ENCODE measurements at places on chromosomes 12 and 14. TPM values are rescaled to one million over a fixed set of nuclear protein-coding genes. Genes with fewer than 3 reads are reported as not detected.

DNA sequence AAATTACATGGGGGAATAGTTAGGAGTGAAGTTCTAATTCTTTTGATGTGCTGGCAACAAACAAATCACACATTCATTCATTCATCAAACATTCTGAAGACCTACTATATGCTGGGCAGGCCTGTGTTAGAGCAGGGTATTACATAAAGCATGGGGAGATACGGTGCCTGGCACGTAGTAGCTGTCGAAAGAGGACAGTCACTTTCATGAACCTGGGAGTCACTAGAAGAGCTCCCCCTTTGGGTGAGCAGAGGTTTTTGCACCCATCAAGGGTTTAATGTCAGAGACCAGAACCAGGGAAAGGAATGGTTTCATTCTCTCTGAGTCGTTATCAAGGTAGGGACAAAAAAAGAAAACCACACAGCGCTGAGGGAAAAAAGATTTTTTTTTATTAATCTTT, 10.0 kb downstream of the LHX5 start:
- no peaks in the 10 kb centered on the region for H3K36me3 ChIP-seq
- H3K27me3 ChIP-seq: peaks cover 26% of the 10 kb centered on the region
- H3K4me1 ChIP-seq: no peaks in the 10 kb centered on the region
- H3K4me3 ChIP-seq: no peak overlapping the region
- no peak overlapping the region for H3K27ac ChIP-seq

- H3K27ac ChIP-seq: peak overlapping the region; percentile 49
- peaks cover 44% of the 10 kb centered on the region for H3K4me1 ChIP-seq
- no peaks in the 10 kb centered on the region for H3K27me3 ChIP-seq
- H3K4me3 ChIP-seq: no peak overlapping the region
- DNase-seq: peak; percentile 85
- H3K36me3 ChIP-seq: no peaks in the 10 kb centered on the region
These were observed 210.4 kb upstream of the FAR2 start for GRCh38 chr12:28938581-28939235.

DNA sequence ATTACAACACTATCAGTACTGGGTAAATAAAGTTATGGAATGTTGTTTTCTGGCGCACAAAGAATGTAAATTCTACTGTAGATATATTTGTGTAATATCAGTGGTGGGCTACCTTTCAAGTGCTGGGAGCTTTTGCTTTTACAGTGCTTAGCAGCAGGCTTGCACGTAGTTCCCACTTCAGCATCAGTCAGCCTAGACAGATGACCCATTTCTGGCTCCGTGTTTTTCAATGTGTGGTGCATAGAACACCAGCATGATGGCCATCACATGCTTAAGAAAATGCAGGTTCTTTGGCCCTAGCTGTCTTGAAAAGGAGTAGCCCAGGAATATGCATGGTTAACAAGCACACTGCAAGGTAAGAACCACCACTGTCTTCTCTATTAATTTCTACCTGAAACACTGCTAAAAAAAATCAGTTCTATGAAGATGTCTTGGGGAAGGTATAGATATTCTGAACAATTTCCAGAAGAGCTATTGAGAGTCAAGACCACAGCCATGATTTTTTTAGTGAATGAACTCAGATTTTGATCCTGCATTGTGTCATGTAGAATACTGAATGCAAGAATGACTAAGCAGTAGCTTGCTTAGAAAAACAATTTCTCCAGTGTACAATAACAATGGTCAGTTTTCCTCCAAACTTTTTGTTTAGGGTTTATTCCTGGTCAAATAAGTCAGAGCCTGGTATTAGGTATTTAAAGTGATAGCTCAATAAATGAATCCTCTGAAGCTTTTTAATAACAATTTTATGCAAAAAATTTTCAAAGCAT, 195.7 kb downstream of the AKAP6 start:
- H3K4me1 ChIP-seq: peaks cover 17% of the 10 kb centered on the region
- H3K27ac ChIP-seq: peak overlapping the region; percentile 94
- no peaks in the 10 kb centered on the region for H3K27me3 ChIP-seq

The CORO1C gene
- total RNA-seq: 240 TPM

The TMEM179 gene
- total RNA-seq: not detected

Data from endothelial cell of umbilical vein (primary cell).